ENCODE measurements at places on chromosomes 12 and 14.

- no peak for DNase-seq
Observed at GRCh38 chr12:87280893-87281292, 748.3 kb downstream of the C12orf50 start.

GRCh38 chr12:72277415-72277814, 5.2 kb downstream of the TRHDE start:
- no peak for DNase-seq

- DNase-seq: no peak
Observed at GRCh38 chr14:57326253-57326652, 57.5 kb downstream of the AP5M1 start.

DNA sequence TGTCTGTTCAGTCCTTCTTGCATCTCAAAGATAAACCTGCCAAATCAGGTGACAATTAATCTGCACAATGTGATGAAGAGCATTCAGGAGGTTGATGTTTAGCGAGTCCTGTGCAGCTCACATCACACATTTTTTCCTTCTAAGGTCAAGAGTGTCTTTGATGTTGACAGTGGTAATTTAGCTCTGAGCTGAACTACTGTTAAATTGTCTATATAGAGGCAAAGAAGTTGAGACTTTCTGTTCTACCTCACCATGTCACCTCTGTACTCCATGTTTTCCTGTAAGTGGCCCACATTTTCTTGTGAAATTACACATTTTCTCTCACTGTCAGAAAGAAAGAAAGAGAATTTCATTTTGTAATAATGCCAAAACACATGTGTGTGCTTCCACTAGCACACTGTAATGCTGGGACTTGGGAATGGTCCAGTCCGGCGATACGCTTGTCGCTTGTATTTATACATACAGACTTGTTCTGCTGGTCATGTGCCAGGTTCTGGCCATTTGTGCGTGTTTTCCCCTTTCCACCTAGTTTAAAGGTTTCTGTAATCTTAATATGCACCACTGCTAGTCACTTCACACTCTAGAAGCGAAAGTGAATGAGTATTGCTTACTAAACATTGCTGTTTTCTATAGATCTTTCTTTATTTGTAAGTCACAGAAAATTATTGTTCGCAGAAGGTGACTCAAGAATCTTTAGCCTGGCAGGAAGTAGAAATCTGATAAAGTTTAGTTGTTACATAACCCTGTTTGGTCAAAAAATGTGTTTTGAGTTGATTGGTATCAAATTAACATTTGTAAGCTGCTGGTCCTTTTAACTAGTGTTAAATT, 328.9 kb downstream of the TMTC2 start:
- no peak for DNase-seq

GRCh38 chr14:100619396-100620254, 32.4 kb upstream of the BEGAIN start:
- no peak for DNase-seq

- DNase-seq: peak; percentile 56
Observed at GRCh38 chr14:86915406-86915805, 1077.6 kb downstream of the GALC start.

DNA sequence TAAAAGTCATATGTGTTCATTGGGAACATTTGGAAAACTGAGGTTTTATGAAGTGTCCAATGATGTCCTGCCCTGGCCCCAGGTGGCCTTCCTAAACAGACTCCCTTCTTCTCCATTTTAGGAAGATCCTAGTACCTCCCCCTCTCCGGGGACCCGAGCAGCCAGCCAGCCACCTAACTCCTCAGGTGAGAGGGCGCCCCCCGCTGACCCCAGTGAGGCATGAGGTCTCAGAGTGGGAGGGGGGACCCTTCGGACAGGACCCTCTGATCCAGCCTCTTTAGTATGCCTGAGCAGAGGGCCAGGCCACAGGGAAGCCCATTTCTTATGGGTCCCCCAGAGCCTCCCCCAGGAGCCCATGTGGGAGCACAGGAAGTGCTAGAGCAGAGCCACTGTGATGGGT, 23.7 kb downstream of the DEGS2 start:
- no peak for DNase-seq

Data from eye (tissue), 1 donor.